ENCODE measurements at places on chromosomes 12 and 14.
A peak's percentile ranks its signal among the peaks of the same experiment; 100 is the strongest.

DNA sequence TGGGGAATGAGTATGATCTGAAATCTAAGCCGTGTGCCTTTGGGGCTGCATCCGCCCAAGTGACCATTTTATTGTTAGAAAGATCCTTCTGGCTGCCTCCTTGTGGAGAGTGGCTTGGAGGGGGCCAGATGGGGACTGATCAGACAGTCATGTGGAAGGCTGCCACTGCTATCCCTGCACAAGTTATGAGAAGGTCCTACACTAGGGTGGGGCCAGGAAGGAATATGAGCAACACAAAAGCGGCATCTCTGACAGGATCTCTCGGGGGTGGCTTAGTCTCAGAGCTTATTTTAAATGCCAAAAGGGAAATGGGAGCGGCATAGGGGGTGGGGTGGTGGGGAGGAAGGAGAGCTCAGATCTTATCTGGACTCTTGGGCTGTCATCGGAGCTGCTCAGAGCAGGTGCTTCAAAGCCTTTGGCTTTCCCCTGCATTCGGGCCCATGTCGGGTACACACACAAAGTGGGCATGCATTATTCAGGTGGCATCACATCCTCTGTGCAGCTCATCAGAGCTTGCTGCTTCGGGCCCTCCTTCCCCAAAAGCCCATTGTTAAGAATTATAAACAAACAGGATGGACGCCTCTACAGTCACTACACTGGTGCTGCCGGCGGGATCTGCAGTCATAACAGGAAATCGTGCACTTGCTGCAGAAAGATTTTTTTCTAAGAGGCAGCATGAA is 805.4 kb downstream of the VRK1 start:
- no peak for DNase-seq

DNA sequence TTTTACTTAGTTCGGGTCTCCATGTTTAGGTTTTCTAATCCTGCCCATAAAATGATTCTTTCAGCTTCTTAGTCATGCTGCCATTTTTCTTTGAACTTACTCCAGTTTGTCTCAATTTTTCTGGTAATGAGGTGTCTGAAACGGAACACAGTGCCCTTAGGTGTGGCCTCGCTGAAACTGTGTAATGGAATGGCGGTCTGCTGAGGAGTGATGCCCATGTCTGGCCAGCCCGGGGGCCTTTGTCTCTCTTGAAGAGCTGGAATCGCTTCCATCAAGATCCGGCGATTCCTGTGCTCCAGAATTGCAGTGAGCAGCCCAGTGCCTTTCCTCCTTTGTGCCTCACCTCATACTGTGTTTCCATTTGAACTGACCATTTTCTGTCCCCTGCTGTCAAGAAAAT is 112.5 kb downstream of the FBXL14 start:
- no peak for DNase-seq

DNA sequence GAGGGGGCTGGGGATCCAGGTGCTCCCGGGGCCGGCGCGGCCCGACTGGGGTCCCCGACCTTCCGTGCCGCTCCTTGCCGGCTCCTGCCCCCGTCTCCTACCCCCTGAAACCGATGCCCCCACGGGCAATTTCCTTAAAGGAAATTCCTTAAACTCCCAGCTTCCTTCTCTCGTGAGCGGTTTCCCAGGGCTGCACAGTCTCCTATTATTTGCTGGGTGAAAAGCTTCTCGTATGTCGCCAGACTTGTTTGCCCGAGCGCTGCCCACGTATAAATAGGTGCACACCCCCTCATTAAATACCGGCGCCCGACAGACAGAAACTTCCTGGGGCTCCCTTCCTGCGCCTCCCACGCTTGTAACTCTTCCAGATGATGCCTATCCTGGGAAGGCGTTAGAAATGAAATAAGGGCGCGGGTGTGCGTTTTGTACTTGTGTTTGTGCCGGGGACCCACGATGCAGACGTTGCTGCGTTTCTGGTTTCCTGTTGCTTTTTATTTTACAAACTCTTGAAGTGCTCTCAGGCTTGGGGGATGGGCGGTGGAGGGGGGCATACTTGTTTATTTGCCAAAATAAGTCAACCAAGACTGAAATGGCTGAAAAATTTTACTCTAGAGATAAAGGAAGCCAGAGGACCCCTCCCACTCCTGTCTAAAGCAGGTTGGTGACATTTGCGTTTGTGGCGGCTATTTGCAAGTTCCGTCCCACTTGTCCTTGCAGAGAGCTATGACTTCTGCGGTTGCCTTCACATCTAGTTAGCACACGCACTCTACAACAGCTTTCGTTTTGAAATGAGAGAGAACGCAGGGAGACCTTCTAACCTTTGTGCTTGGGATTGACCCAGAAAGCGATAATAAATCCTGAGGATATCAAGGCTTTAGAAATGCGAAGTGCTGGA is 1.0 kb downstream of the HIP1R start:
- DNase-seq = peak; percentile 68

GRCh38 chr12:124370384-124370783 is 75.5 kb downstream of the RFLNA start:
- no peak for DNase-seq

DNA sequence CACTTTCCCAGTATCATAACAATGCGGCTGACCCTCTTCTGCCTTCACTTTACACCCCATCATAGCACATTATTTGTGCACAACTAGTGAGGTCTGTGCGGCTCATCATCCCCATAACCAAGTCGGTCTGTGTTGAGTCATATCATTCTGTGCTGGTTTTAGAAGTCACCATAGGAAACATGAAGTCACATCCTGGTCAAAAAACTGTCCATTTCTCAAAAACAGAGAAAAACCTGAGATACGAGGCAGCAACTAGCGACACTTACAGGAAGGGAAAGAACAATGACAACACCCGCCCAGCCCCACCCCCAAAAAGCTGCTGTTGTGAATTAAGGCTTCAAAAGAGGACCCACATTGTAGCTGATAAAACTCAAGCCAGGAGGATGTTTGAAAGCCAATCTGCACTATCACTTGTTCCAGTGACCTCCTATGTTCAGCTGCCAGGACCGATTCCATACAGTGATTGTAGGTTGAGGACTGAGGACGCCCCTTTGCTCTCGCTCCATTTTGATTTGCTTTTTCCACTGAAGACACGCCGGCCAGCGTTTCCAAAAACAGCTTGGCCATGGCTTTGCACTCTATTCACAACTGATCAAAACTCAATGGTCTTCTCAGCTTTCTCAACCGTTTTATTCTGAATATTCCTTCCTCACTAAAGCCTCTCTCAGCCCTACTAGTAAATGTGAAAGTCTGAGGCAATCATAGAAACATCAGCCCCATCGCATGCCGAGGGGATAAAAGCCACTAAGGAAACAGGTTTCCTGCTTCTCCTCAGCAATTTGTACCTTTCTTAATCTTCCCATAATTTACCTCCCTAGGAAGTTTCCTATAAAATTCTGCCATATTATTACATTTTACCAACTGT is 87.5 kb downstream of the DUSP16 start:
- DNase-seq = peak; percentile 4

DNA sequence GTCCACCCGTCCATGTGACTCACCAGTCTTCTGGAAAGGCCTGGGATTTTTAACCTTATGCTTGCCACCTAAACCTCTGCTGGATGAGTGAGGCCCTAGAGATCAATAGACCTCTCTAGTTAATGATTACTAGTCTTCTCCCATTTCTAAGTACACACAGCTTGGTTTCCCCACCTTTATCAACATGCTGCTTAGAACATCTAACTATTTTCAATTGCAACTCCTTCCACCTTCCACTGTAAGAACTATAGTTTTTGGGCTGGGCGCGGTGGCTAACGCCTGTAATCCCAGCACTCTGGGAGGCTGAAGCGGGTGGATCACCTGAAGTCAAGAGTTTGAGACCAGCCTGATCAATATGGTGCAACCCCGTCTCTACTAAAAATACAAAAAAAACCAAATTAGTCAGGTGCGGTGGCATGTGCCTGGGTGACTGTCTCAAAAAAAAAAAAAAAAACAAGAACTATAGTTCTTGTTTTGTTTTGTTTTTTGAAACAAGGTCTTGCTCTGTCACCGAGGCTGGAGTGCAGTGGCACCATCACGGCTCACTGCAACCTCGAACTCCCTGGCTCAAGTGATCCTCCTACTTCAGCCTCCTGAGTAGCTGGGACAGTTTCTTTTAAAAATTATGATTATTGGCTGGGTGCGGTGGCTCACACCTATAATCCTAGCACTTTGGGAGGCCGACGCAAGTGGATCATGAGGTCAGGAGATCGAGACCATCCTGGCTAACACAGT is 18.7 kb upstream of the MDM2 start:
- no peak for DNase-seq

GRCh38 chr14:81260732-81261131 is 40.0 kb upstream of the GTF2A1 start:
- no peak for DNase-seq

GRCh38 chr12:8156845-8157244 is at the start of gene ZNF705A:
Gene ZNF705A (plus strand): TSS chr12:8157015. CDS start chr12:8172626, 15,611 bp downstream.
- peak; percentile 30 for DNase-seq

DNA sequence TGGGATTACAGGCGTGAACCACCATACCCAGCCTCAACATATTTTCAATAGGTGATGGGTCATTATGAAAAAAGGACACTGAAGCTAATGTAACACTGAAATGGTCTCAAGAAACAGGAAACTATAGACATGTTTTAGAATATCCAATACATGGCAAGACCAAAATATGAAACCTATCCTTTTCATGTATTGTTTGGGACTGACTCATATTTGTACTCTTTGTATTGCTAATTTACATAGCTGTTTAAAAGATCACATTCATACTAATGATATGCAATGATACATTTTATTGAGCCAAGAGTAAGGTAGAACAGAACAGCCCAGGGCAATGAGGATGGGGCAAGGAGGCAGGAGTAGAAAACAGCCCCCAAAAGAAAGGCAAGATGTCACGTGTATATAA is 32.6 kb downstream of the RESF1 start:
- no peak for DNase-seq

- DNase-seq = no peak
These were observed 61.7 kb upstream of the DDX11 start for GRCh38 chr12:31011746-31012566.

DNA sequence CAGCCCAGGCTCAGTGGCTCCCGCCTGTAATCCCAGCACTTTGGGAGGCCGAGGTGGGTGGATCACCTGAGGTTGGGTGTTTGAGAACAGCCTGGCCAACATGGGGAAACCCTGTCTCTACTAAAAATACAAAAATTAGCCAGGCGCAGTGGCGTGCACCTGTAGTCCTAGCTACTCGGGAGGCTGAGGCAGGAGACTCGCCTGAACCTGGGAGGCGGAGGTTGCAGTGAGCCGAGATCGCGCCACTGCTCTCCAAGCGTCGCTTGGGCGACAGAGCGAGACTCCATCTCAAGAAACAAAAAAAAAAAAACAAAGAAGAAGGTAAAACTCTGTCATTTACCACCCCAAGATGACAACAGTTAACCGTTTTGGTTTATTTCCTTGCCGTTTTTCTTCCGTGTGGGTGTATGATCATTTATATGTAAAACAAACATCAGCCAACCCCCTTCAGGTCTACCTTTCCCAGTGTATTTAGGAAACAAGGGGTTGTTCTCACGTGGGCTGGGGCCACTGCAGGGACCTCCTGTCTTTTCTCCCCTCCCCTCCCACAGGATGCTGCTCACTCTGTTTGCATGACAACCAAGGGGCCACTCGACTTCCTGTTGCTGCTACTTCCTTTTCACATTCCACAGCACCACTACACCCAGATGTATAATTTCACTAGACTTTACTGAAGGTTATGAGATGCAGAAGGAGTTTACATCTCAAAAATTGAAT is 13.6 kb downstream of the TTC9 start:
- no peak for DNase-seq

Measured in foreskin fibroblast (primary cell).